ENCODE measurements at places on chromosomes 6 and 20.

DNA sequence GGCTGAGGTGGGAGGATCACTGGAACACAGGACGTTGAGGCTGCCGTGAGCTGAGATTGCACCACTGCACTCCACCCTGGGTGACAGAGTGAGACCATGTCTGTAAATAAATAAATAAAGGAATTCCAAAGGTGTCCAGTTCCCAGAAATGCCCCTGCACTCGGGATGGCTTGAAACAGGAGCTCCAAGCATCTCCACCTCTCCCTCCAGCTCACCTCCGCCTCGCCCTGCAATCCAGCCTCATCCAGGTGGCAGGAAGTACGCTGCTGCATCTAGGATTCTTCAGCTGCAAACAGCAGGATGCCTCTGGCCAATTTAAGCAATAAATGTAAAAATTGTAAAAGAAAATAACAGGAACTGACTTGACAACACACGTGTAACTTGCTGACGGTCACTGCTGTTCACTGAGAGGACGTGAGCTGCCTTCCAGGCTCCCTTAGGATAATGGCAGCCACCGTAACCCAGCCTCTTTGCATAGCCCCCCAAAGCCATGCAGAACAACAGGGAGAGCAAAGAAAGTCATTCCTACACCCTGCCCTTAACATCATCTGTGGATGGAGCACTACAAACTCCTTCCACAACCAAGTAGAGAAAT, 11.4 kb upstream of the GRM4 start:
- no peak for DNase-seq

GRCh38 chr20:62494537-62494936, 18.7 kb upstream of the GATA5 start:
- no peak for DNase-seq

- DNase-seq: no peak
Measured at GRCh38 chr6:40500227-40500626, 86.9 kb downstream of the LRFN2 start.

GRCh38 chr6:156820089-156820798, 43.1 kb downstream of the ARID1B start:
- no peak for DNase-seq

GRCh38 chr6:166824146-166824879, 132.0 kb downstream of the RNASET2 start:
- no peak for DNase-seq

Data from C1 segment of cervical spinal cord (tissue), 14 donors.